ENCODE measurements at places on chromosomes 1 and 21.

- DNase-seq: no peak
Observed at GRCh38 chr1:61171346-61171745, 89.0 kb downstream of the NFIA start.

GRCh38 chr21:31927689-31928353 is 55.0 kb downstream of the HUNK start:
- DNase-seq: no peak

GRCh38 chr1:245142171-245142798 is 12.5 kb upstream of the KIF26B start:
- DNase-seq: no peak

- peak; percentile 15 for DNase-seq
Observed at GRCh38 chr1:54404939-54405897, 976 bp downstream of the SSBP3 start.

DNA sequence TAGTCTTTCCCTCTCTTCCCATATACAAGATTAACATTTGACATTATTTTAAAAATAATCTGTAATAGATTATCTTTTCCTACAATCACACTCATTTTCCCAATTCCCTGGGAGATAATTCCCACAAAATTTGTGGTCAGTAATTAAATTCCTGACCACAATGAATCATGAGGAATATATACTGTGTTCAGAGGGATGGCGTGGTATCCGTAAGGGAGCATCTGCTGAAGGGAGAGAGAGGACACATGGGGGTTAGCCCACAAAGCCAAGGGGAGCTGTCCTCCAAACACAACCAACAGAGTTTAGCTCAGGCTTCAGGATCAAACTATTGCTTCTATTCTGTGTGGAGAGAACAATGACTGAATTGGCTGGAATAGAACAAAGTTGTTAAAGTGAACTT is 57.1 kb upstream of the PPP2R5A start:
- DNase-seq: no peak

DNA sequence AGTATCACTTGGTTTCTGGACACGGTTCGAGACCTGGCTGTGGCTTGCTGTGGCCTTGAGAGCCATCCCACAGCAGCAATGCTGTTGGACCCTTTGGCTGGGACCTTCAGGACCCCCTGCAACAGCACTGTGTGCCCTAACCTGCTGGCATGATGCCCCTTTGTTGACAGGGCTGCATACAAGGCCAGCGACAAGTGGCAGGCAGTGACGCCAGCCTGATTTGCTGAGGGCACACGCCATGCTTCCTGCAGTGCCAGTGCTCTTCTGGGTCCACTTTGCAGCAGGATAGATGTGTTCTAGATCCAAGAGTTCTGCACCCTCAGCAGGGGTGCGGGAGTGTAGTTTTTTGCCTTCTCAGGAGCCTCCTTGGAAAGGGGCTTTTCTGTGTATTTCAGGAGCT is 32.8 kb downstream of the COQ8A start:
- no peak for DNase-seq

DNA sequence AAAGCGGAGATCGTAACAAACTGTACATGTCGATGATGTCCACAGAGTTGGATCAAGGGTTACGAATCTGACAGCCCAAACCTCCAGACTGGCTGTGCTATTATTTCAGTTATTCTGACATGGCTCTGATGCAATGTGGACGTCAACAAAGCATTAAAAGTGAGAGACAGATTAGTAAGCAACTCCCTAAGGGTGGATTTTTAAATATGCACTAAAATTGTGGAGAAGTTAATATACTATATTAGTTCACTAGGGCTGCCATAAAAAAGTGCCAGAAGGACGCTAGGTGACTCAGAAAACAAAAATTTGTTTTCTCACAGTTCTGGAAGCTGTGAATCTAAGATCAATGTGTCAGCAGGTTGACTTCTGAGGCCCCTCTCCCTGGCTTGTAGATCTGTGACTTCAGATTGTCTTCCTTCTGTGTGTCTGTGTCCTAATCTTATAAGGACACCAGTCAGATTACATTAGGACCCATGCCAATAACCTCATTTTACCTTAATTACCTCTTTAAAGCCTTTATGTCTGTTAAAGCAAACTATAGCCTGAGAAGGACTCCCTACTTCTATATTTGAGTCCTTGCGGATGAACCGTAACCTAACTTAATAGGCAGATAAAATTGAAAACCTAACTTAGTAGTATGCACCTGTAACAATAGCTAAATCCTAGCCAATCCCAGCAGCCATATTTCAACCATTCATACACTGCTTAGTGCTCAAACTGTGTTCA is 66.0 kb upstream of the BACH1 start:
- DNase-seq: peak; percentile 70

GRCh38 chr1:27010226-27010994 is 2.2 kb downstream of the TENT5B start:
- no peak for DNase-seq

GRCh38 chr21:39852726-39853500 is 14.3 kb upstream of the PCP4 start:
- no peak for DNase-seq

GRCh38 chr1:215890438-215890837 is 323.3 kb downstream of the KCTD3 start:
- peak; percentile 6 for DNase-seq

DNA sequence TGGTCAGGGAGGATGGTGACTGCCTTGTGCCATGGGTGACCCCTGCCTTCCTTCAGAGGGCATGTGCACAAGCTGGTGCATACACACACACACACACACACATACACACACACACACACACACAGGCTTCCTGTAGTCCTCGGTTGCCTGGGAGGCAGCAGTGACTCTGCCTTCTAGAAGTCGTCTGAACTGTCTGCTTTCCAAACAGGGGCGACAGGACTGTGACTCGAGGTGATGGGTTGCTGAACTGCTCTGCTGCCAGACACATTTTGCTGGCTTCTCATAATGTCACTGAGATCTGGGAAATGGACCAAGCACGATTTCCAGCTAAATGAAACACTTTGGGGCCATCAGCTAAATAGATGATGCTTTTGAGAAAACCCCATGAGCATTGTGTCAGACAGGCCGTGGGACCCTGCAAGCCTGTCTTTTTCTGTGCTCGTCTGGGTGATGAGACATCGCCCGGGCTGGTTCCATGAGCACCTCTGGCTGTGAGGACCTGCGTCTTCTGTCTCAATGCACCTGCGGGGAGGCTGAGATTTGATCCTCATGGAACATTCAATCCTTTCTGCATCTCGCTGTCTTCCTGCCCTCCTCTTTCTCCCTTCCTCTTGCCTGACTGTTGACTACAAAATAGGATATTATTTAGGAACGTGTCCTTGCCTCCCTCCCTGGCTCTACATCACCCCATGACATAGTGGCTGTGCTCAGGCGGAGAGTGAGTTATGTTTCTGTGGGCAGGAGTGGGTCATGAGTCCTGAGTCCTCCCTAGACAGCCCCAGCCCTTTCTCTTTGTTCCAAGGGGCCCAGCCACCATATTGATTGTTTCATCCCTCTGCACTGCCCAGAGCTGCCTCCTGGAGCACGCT is 436.8 kb downstream of the CAMTA1 start:
- no peak for DNase-seq

DNA sequence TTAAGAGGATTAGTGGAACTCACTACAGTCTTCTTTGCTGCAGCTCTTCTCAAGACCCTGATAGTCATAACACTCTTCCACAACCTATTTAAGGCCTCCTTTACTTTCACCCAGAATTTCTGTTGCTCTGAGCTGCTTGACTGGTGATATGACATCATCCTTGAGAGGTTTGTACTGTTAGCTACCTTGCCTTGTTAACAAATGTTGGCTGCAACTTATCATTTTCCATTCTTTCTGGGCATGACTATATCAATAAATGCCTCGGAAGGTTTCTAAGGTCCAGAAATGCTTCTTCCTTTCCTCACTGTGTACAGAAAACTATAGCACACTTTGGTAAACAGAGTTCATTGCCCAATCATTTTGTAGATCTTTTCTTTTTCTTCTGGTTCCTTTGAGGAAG is 1292.2 kb upstream of the TMPRSS15 start:
- DNase-seq: no peak

DNA sequence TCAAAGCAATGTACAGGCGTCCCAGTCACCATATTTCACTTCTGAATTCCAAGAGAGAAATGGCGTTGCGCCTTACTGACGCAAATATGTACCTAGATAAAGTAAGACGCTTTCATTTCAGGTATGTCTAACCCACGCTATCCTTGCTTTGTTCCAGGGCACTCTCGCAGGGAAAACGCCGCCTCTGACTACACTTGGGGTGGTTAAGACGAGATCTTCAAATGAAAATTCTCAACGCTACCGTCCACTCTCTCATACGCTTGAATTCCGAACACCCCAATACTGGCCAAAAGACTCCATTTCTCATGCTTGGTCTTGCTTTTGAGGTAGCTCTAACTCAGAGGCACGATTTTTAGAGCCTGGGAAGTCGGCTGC is 736 bp upstream of the ZMPSTE24 start:
- DNase-seq: no peak

DNA sequence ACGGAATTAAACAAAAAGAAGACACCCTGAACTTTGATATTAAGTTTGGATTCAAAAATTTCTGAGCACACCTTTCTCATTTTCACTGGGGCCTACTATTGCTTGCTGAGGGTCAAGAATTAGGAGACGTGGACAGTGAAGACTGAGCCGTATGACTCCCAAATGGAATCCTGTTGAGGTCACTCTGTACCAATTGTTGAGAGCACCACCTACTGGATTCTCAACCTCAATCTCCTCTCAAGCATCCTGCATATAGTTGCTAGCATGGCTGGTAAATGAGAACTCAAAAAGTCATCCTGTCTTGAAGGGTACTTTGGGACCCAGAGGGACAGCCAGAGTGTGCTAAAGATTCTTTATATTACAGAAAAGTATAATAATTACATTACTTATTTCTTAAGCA is 20.2 kb upstream of the MTR start:
- DNase-seq: peak; percentile 38

- DNase-seq: no peak
Observed at GRCh38 chr1:3896396-3897000, 3.6 kb downstream of the C1orf174 start.

GRCh38 chr1:21244986-21245687 is 45.1 kb downstream of the ECE1 start:
- DNase-seq: no peak

- peak; percentile 16 for DNase-seq
Observed at GRCh38 chr1:92277105-92277723, 21.6 kb downstream of the GLMN start.

DNA sequence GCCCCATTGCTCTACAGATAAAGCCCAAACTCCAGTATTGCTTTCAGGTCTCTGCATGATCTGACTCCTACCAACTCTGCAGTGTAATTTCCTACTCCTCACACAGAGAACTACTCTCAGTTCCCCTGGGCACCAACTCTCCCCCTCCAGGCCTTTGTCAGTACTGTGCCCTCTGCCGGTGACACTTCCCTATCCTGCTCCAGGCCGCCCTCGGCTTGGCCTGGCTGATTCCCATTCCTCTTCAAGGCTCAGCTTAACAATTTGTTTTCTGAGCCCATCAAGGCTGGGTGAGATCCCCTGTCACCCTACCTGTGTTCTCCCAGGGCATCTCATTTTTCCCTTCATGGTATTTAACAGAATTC is 2.6 kb downstream of the SLAMF8 start:
- DNase-seq: peak; percentile 10
